Naive B cell (primary cell): ENCODE measurements at places on chromosomes 7 and 10.

GRCh38 chr10:93098816-93099215, 25.1 kb downstream of the CYP26A1 start:
- no peak for DNase-seq

DNA sequence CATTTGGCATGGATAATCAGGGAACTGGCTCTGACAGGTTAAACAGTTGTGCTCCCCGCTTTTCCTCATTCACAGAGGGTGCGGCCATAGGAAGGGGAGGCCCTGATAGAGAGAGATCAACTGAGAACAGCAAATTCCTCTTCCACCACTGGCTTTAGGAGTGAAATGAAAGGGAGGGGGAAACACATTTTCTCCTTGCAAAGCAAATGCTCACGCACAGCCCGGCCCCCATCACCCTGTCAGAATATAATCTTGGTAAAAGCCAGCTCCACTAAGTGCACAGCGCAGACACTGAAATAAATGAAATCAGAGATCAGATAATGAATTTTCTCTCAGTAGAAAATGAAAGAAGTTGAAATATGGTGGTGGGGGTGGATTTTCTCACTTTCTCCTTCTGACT, 187.2 kb downstream of the GLI3 start:
- DNase-seq: no peak

DNA sequence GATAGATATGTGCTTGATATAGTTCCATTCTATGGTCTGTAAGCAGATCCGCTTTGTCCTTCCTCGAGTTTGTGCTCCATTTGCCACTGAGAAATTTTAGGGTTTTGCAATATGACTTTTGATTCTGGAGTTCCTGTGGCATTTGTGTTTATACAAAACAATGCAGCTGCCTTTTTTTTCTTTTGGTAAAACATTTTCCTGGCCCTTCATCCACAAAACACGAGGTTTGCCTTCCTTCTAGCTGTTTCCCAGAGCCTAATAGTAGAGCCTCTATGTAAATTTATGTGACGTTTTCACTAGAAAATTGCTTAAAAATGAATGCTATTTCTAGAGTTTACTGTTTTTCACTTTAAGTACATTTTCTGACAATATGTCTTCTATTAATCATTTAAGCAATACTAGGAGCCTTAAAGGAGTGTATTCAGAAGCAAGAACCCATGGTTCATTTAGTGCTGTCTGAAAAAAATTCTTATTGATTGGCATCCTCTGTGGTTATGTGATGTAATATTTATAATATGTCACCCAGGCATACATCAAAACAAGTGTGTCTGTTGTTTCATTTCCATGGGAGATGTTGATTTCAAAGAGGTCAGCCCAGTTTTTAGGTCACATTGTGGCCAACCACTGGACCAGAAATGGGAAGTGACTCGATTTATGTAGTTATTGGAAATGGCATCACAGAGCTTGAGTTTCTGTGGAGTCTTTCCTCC, 618.3 kb downstream of the LRMDA start:
- DNase-seq: no peak

DNA sequence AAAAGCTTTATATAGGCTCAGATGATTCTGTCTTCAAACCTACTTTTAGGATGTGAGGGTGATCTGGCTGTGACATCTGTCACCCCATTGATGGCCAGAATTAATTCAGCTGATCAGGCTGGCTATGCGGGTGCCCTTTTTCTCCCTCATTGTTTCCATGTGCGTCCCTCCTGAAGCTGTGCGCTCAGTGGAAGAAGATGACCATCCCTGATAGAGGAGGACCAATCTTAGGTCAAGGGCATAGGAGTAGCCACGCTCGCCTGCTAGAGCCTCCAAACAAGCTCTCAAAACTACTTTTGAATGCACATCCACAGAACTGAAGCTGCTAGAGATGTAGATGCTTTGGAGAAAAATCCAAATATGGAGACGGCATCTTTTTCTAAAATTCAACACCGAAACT, 48.7 kb downstream of the MYPN start:
- no peak for DNase-seq

- DNase-seq: no peak
Observed at GRCh38 chr10:51000976-51001375, 73.3 kb upstream of the PRKG1 start.

DNA sequence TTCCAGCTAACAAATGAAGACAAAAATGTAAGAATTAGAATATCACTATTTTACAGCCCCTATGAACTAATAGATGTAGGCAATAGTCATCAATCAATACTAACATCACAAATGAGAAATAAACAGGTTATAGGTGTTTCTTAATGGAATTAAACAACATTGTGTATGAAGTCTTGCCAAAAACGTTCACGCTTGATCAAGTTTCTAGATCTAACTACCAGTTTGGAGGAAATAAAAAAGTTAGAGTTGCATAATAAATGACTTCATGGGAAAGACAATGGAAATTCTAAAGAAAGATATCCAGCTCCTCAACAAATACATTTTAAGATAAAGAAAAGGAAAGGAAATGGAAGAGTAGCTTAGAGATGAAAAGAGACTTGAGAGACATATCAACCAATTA, 19.7 kb downstream of the TAC1 start:
- DNase-seq: no peak

DNA sequence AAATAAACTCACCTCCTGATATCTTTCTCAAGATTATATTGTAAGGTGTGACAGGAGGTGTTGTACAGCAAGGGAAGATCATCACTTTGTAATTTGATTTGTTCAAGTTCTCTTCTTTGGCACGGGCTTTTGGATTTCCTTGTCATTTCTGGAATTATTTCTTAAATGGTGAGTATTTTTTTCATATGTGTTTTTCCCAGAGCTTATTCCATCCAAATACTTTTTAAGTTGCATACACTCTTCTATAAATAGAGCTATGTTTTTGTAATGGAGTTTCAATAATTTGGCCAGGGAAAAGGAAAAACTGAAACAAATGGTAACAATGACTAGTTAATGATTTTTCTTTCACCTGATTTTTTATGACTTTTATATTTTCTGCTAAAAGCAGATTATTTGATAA, 92.5 kb downstream of the CFAP58 start:
- no peak for DNase-seq
